D341Med (cell line): ENCODE measurements at places on chromosomes 12 and 14.

GRCh38 chr12:110244372-110244771 is 36.7 kb upstream of the ATP2A2 start:
- DNase-seq: no peak

DNA sequence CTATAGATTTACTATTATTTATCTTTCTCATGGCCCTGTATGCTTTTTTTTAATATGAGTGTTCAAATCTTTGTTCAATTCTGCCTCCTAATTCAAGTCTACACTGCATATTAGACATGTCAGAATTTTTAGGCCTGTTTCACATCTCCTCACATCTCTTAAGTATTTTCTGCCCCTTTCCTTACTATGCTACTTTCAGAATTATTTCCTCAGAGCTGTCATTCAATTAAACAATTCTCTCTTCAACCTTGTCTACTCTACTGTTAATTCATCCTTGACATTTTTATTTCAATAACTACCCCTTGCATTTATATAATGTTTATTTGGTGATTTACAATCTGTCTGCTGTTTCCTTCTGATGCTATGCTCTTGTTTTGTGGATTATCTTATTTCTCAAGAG is 91.1 kb downstream of the CAPZA3 start:
- no peak for DNase-seq

DNA sequence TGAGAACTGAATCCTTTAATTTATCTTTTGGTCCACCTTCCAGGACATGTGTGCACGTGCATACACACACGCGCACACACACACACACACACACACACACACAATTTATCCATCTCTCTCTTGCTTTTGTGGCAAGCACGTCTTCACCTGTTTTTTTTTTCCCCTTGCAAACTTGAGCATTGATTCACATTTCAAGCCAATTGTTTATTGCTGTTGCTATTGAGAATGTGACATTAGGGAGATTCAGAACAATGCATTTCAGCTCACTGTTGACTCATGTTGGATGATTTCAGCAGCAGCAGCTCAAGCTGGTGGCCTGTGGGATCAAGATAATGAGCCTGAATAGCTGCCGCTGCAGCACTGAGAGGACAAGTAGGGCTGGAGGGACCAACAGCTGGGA is 128.9 kb downstream of the SNAPC1 start:
- DNase-seq: no peak

- DNase-seq: no peak
Measured at GRCh38 chr12:88299567-88300101, 157.5 kb downstream of the TMTC3 start.

DNA sequence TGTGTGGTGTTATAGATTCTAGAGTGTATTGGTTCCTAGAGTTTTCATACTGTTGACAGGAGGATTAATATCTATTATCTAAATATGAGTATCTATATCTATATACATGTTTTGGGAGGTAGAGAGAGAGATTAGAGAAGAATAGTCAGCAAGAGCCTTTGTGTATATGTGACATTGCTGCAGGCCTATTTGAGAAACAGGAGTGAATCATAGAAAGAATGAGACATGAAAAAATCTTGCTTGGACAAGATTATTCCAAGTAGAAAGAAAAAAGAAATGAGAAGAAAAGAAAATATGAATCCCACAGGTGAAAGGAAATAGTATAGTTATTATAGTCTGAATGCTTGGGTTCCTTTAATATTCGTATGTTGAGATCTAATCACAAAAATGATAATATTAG is 720.4 kb downstream of the RERGL start:
- DNase-seq: no peak

GRCh38 chr12:124040291-124040690 is 67.3 kb downstream of the ZNF664 start:
- DNase-seq: no peak

DNA sequence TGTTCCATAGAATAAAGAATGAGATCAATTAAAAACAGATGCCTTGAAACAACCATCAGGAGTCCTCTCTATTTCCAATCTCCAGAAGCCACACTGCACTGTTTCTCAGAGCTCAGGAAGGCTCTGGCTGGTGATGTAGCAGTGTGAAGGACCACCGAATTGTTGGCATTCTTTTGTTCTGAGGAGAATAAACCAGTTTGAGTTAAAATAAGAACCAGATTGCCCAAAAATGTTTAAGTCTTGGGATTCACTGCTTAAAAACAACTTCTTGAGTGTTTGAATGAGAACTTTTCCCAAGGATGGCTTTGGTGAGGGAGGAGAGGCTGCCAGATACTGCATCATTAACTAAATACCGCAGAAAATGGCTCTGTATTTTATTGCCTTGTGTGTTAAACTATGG is 341.2 kb downstream of the C12orf75 start:
- DNase-seq: no peak

DNA sequence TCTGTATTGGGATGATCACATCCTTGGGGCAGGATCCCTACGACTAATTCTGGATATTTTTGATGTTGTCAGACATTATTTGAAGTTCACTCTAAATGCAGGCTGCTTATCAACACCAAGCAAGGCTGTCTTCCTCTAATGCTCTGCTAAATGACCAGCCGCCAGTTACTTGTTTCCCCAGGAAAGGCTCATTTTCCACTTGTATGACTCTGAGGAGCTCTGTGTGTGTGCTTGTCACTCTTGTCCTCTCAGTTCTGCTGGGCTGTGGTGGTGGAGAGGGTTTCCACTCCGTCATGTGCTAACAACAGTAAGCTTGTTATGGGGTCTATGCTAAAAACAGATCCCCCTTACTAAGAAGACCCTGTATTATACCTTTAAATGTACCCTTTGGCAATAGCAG is 42.1 kb downstream of the ATL1 start:
- DNase-seq: no peak

DNA sequence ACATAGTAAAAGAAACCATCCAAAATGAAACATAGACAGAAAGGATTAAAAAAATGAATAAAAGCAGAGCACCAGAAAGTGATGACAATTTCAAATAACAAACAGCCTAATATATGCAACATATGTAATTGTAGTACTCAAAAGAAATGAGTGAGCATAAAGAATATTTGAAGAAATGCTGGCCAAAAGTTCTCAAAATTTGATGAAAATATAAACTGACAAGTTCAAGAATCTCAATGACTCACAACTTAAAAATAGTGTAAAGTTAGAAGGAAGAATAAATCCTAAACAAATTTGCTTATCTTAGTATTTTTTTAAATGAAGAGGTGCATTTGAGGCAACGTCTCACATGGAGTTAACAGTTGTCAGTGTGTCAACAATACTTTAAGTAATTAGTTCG is 498.9 kb downstream of the SLC6A15 start:
- DNase-seq: no peak

GRCh38 chr12:42609605-42610004 is 20.1 kb upstream of the PRICKLE1 start:
- no peak for DNase-seq

GRCh38 chr12:109555431-109556315 is 17.6 kb downstream of the MMAB start:
- DNase-seq: no peak

GRCh38 chr14:98137131-98138025 is 1134.6 kb downstream of the BCL11B start:
- DNase-seq: no peak

- no peak for DNase-seq
Measured at GRCh38 chr12:12506496-12506890, 56.2 kb downstream of the DUSP16 start.

GRCh38 chr12:100651694-100652093 is 78.2 kb downstream of the GAS2L3 start:
- DNase-seq: no peak

DNA sequence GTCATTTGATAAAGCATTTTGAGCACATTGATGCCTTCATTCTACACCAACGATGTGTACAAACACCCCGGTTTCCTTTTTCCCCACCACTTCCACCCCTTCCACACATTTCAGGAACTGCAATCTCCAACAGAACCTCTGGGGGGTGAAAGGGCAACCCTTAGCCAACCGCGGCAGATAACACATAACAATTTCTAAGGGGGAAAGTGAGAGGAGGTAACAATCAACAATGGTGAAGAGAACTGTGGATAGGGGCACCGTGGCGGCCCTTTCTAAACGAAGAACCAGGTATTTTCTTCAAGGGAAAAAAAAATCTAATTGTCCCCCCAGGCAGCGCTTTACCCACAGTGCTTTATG is 1.1 kb downstream of the KITLG start:
- DNase-seq: peak; percentile 36

- DNase-seq: no peak
Measured at GRCh38 chr12:88519802-88520435, 60.4 kb downstream of the KITLG start.

- DNase-seq: no peak
Measured at GRCh38 chr12:110330544-110330943, 49.5 kb downstream of the ATP2A2 start.

- DNase-seq: no peak
Measured at GRCh38 chr12:123139926-123140675, 10.8 kb downstream of the PITPNM2 start.

GRCh38 chr12:57158665-57159064 is 11.2 kb upstream of the LRP1-AS start:
- DNase-seq: no peak

DNA sequence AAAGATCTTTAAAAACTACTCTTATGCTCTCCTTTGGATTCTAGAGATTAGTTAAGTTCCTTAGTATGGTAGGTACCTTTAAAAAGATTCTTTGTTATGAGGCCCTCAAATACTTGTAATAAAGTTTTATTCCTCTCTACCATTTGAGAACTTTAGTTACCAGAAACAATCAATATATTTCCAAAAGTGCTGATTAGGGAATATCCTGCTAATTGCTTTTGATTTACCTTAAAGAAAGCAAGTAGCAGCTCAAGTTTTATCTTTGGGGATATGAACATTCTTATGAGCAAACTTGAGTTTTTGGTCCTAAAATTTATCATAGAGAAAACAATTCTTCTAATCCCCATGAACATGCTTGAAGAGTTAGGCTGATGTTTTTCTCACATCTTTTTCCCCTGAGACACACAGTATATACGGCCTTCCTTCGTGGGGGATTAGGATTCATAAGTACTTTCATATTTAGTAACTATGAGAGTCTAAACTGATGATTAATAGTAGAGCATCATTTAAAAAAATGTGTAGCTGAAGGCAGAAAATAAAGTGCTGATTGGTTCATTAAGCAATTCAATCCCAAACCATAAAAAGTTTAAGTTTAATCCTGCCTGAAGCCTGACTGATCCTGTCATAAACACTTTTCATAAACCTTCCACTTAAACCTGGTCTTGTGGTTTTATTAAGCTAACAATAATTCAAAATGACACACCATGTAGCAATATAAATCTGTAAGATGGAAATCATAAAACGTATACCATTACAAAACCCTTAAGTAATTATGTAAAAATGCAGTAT is 380.5 kb upstream of the FBXO33 start:
- DNase-seq: no peak

- no peak for DNase-seq
Measured at GRCh38 chr12:86770871-86771270, 514.7 kb upstream of the MGAT4C start.

DNA sequence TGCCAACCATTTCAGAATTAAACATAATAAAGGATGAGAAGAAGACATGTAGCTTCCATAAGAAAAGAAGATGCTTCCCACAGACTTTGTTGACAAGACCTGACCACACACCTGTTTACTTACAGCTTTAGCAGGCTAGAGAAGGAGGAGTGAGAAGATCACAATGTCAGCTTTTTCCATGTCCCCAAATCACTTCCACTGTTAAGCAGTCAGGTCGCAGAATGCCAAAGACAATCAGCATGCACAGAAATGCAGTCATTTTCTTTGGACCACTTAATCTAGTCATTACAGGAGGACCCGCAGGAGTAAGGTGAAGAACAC is 314.9 kb downstream of the SSPN start:
- DNase-seq: no peak

DNA sequence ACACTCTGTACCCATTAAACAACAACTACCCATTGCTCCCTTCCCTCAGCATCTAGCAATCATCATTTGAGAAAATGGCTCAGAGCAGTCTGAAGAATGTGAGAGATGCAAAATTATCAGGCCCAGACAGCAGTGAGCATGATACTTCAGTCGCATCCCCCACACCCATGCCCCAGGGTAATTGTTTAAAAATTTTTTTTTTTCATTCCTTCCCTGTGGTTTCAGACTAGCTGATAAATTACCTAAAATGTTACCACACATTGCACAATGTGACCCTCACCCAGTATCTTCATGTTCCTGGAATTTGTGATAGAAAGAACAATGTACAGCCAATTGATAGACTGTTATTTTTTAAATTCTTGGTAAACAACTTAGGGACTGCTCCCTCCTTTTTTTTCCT is 11.3 kb upstream of the USP15 start:
- no peak for DNase-seq

DNA sequence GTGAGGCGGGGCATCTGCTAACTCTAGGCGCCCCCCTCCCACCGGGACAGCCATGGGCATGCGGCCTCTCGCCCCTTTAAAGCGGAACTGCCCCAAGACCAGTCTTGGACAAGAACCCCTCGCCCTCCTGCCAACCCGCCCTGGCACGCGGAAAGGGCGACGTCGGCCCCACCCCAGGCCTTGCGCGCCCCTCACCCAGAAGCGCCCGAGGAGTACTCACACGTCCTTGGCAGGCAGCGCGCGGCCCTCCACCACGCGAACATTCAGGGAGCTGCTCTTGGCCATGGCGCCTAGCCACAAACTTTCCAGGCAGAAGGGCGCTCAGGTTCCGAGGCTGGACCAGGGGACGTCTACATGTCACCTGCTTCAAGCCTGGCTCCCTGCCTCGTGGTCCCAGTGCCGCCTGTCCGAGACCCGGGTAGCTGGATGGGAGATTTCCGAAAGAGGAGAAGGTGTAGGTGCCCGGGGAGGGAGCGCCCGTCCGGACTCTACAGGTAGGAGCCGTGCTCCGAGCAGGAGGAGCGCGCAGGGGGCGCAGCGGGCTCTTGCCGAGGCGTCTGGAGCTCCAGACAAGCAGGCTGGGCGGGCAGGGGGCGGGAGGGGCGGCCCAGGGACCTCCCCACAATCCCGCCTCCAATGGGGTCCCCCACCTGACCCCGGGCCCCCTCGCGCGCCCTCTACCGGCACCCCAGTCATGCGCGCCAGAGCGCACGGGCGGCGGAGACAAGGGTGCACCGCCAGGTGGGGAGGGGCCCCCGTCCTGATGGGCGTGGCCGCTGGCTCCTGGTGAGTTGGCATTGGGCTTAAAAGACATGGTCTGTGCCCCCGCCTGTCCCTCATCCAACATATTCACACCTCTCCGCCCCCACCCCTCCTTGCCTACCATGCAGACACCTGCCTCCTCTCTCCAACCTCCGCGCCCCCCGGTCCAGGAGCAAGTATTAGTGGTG is at the start of gene RASAL1:
Gene RASAL1, minus strand, starts transcription at position 584 of the 950 bp plus-strand sequence. Its CDS starts 299 bp downstream, at position 285.
- peak; percentile 82 for DNase-seq

DNA sequence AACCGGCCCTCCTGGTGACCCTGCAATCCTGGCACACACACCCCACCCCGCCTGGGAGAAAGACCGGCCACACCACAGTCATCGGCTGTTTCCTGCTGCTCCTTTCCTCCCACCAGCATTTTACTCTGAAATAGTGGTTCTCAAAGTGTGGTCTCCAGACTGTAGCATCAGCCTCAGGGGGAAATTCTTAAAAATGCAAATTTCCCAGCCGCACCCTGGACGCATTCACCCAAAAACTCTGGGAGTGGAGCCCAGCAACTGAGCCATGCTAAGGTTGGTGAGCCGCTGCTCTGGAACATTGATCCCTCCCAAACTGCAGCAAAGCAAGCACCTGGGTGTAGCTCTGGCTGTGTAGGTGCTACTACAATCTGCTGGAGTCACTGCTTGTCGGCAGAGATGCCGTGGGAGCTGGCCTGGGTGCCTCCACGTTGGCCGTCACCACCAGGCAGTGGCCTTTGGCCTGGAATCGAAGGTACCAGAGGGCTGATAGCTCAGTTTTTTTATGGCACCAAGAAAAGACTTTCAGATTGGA is 38.4 kb upstream of the BCL2L14 start:
- no peak for DNase-seq
